Esophagus squamous epithelium (tissue), 5 donors: ENCODE measurements at places on chromosomes 5 and 9.

- DNase-seq: no peak
Measured at GRCh38 chr9:100084734-100085133, 14.1 kb downstream of the ERP44 start.

- DNase-seq: no peak
Measured at GRCh38 chr5:91340532-91340931, 42.6 kb downstream of the ARRDC3 start.

- no peak for DNase-seq
Measured at GRCh38 chr9:136160381-136160841, 41.7 kb upstream of the TMEM250 start.

- DNase-seq: no peak
Measured at GRCh38 chr5:56973473-56973872, 21.6 kb upstream of the MIER3 start.

DNA sequence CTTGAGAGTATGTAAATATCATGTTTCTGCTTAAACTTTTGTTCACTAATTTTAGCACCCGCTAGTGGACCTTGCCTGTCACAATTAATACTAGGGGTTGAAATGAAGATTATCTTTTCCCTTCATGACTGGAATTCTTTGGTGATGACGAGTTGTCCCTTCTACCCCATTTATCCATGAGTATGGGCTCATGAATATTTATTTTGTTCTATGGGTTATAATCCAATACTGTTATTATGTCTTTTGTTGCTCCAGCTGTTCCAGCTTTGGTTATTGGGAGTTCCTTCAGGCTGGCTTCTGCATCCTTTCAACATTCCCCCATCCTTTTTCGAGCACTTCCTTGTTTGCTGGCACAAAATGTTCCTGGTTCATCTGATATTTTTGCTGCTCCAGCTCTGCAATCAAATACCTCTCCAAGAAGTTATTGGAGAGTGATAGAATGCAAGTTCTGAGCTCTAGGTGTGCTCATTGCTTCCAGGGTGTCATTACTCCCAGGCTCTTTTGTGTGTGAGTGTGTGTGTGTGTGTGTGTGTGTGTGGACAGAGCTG, 19.7 kb upstream of the ARHGEF28 start:
- DNase-seq: no peak

- DNase-seq: no peak
Measured at GRCh38 chr5:17304282-17304681, 86.9 kb downstream of the BASP1 start.

DNA sequence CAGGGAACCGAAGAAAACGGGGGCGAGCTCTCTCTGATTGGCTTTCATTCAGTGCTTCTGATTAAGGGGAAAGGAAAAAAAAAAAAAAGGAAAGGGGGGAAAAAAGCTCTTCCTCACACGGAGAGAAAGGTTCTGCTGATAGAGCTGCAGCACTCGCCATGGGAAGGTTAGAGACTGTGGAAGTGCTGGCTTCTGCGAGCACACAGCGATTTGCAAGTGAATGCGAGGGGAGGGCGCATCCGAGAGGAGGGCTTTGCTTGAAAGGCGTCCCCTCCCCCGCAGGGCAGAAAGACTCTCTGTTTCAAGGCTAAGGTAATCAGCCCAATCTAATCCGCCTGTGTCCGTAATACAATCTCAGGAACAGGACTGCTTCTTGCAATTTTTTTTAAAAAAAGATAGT, at the start of gene CDH10:
CDH10 (minus strand) TSS at position 218 of the 400 bp plus-strand sequence. CDS start 51,488 bp downstream, outside the sequence.
- no peak for DNase-seq

DNA sequence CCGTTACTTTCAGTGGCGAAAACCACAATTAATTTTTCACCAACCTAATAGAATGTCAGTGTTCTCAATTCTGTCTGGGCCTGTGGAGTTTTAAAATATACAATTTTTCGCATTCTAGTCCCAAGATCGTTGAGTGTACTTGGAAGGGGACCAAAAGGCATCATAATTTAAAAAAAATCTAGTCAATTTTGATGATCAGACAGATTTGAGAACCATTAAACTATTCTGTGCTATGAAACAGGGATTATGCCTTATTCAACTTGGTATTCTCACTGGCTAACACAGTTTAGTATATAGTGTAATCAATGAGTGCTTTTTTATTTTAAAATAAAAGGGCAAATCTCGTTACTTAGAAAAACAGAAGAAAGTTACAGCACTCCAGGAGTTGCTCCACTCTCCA, 61.5 kb upstream of the TNFSF15 start:
- DNase-seq: no peak

GRCh38 chr5:143576711-143577484, 173.4 kb upstream of the NR3C1 start:
- DNase-seq: no peak

- DNase-seq: no peak
Measured at GRCh38 chr5:137600721-137601360, 101.7 kb upstream of the SPOCK1 start.

DNA sequence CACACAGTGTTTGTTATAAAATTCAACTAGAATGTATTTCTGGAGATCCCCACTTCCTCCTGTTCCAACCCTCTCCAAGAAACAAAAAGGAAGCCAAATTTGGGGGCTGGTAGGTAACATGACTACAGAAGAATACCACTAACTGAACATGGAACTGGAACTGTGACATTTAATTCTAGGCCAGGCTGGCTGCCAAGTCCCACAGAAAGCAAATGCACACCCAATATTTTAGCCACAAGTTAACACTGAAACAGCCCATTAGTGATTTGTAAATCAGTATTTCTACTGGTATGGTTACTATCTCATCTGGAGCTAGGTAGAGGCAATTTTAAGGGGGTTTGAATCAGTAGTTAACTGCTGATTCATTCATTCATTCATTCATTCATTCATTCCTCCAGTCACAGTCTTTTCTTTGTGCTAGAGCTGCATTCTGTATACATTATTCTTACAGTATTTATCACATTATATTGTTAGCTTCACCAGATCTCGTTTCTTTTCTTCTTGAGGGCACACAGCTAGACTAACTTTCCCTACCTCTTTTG, 131.7 kb upstream of the GDNF start:
- no peak for DNase-seq

DNA sequence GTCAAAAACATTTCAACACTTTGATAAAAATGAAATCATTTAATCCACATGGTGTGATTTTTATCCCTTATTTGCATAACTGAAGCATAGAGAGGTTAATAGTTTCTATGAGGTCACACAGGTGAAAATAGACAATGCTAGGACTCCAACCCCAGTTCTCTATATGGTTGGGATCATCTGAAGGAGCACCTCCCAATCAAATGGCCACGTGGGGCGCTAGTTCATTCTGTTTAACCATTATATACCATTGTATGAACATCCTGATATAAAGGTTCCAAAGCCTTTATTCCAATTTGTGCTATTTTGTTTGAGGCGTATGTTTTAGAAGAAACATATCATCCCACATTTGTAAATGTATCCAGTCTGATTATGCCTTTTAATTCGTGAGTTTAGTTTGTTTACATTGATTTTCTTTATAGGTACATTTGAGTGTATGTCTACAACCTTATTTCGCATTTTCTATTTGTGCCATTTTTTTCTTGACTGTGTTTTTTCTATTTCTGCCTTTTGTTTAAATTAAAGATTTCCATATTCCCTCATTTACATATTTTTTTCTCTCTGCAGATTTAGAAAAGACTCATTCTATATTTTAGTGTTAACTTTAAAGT, 1092.0 kb downstream of the MAT2B start:
- DNase-seq: no peak

- DNase-seq: no peak
Measured at GRCh38 chr9:4828761-4829160, 36.0 kb downstream of the RCL1 start.

GRCh38 chr9:68428481-68428880, 72.1 kb downstream of the PGM5 start:
- DNase-seq: no peak

DNA sequence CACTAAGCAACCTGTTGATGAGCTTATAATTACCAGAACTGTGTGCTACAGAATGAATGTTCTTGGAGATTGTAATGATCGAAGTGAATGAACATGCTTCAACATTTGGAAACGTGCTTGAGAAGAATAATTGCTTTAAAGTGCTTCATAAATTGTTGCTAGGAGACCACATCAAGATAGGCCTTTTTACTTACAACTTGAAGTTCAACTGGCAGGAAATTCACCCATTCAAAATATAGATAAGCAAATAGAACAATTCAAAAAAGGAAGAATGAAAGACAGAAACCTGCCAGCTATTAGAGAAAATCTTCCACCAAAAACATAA, 38.0 kb upstream of the SLC44A1 start:
- DNase-seq: no peak

GRCh38 chr9:133685653-133686609, 49.8 kb downstream of the DBH start:
- DNase-seq: no peak

DNA sequence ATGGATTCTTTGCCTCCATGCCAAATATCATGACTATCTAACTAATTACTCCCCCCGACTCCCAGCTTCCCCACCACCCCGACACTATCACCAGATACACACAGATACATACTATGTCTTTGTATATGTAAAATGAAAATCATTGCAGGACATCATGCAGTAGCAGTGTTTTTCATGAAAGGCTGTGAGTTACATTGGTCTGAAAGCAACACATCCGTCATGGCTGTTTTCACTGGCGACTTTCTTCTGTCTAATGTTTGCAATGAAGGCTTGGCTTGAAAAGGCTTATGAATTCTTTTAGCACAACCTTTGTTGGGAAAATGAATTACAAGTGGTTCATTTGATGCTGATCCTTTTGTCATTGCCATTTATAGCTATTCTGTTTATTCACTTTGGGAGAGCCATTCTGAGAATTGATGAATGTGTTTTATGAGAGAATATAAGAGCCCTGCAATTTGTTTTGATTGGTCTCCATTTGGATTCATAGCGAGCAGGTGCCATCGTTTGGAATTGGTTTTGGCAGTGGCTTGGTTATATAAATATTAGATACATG, 103.4 kb downstream of the PIP5K1B start:
- DNase-seq: no peak

DNA sequence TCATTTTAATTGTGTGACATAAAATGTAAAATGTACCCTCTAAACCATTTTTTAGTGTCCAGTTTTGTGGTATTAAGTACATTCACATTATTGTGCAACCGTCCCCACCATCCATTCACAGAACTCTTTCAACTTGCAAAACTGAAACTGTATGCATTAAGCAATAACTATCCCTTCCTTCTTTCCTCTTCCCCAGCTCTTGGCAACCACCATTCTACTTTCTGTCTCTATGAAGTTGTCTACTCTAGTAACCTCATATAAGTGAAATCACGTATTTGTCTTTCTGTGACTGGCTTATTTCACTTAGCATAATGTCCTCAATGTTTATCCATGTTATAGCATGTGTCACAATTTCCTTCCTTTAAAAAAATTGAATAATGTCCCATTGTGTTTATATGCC, 142.4 kb downstream of the C9orf152 start:
- DNase-seq: no peak

DNA sequence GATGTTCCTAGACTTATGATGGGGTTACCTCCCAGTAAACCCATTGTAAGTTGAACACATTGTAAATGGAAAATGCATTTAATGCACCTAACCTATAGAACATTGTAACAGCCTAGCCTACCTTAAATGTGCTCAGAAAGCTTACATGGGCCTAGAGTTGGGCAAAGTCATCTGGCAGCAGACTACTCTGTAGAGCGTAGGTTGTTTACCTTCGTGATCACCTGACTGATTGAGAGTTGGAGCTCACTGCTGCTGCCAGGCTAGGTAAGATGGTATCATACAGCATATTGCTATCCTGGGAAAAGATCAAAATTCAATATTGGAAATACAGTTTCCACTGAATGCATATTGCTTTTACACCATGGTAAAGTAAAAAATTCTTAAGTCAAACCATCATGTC, 95.4 kb downstream of the HTR4 start:
- no peak for DNase-seq

GRCh38 chr5:171954721-171955120, 51.7 kb downstream of the FBXW11 start:
- no peak for DNase-seq

DNA sequence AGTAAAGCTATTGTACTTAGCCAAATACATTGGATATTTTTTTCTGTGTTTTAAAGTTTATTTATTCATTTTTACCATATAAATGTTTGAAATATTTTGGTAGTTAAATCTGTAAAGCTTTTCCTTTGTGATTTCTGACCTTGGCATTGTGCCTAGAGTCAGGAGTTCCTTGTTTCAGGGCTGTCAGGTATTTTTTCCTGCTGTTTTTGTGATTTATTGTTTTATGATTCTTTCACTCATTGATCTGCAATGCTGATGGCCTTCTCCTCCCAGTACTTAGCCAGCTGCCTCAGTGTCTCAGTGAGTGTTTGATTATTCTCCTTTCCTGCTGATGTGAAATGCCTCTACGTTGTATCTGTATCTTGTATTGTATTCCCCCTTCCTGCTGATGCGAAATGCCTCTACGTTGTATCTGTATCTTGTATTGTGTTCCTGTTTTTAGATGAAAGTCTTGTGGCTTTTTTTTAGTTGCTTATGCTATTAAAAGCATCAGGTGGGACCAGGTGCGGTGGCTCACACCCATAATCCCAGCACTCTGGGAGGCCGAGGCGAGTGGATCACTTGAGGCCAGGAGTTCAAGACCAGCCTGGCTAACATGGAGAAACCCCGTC, 61.0 kb downstream of the EHMT1 start:
- DNase-seq: no peak
